ENCODE measurements at places on chromosomes 2 and 18. TPM values are rescaled to one million over a fixed set of nuclear protein-coding genes. Genes with fewer than 3 reads are reported as not detected.
A peak's percentile ranks its signal among the peaks of the same experiment; 100 is the strongest.

- H3K27me3 ChIP-seq: peaks cover 37% of the 10 kb centered on the region
- peaks cover 3% of the 10 kb centered on the region for H3K4me1 ChIP-seq
- H3K27ac ChIP-seq: no peak overlapping the region
- no peak overlapping the region for H3K4me3 ChIP-seq
- no peak for DNase-seq
- no peaks in the 10 kb centered on the region for H3K36me3 ChIP-seq
These were observed 8.9 kb downstream of the ADAM23 start for GRCh38 chr2:206452242-206452641.

DNA sequence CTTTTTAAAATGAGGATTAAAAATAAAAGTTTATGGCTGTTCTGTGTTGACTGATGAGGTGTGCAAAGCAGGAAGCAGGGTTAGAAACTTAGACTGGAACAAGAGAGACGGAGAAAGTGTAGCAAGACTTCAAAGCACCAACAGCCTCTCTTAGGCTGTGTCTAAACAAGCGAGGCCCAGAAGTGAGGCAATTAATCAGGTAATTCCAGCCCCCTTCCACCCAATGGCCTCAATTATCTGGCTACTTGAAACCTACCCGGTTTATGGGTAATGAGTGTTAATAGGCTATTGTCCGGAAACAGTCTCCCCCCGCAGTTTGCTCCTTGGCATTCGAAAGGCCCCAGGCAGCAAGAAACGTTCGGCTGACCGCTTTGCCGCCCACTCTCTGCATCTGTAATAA, 171.7 kb upstream of the MYCN start:
- H3K36me3 ChIP-seq: no peaks in the 10 kb centered on the region
- peak overlapping the region; percentile 62 for H3K27ac ChIP-seq
- no peaks in the 10 kb centered on the region for H3K27me3 ChIP-seq

DNA sequence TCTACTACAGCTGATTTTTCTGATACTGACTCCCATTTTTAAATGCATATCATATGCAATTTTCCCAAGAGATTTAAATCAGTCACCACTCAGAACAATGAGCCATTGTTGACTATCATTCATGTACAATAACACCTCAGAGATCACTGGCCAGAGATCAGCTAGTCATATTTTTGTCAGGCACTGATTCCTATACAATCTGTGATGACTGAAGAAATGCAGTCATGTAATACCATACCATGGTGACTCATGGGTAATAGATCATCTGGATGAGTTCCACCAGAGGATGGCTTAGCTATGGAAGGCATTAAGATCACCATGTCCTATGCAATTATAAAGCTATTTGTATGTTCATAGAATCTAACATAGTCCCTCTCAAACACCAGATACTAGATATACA, 285.7 kb upstream of the DCC start:
- no peak overlapping the region for H3K27ac ChIP-seq
- no peaks in the 10 kb centered on the region for H3K4me1 ChIP-seq
- DNase-seq: no peak
- H3K27me3 ChIP-seq: no peaks in the 10 kb centered on the region

GRCh38 chr18:48724442-48724841, 185.6 kb downstream of the CTIF start:
- peaks cover 23% of the 10 kb centered on the region for H3K4me1 ChIP-seq
- H3K4me3 ChIP-seq: no peak overlapping the region
- no peak overlapping the region for H3K27ac ChIP-seq

- H3K36me3 ChIP-seq: no peaks in the 10 kb centered on the region
- no peak overlapping the region for H3K4me3 ChIP-seq
- H3K27me3 ChIP-seq: no peaks in the 10 kb centered on the region
These were observed 5.5 kb upstream of the CD226 start for GRCh38 chr18:69953191-69953590.

DNA sequence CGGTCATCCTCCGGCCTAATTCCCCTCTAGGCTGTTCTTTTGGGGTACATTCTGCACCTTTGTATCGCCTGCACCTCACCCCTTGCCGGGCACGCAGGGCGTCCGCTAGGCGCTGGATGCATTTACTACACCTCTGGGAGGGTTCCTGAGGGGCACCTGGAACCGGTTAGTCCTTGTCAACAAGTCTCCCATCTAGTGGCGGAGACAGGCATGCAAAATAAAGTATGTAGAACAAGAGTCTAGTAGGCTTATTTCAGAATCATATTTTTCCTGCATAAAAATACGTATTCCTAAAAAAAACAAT, 705 bp upstream of the TEX261 start:
- DNase-seq: no peak
- peak overlapping the region; percentile 78 for H3K4me3 ChIP-seq

Gene IL18RAP
- not detected for total RNA-seq

Gene SCYGR1
- not detected for total RNA-seq

Gene AQP12B
- total RNA-seq: not detected

DNA sequence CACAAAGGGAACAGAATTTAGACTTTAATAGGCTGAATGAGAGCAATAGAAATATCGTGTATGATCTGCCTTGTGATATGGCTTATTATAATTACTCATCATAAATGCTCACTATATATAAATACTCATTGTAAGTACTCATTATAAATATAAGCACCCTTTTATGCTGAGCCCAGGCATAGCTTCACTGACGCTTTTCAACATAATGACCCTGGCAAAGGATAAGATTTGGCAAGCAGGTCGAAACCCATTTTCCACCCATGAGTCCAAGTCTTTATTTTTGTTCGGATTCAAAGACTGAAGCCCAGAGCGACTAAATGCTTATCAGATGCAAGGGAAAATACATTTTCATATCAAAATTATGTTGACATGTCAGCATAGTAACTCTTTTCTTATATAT, 500.4 kb downstream of the SLC4A3 start:
- no peak for DNase-seq
- no peak overlapping the region for H3K4me3 ChIP-seq
- H3K27me3 ChIP-seq: no peaks in the 10 kb centered on the region
- peaks cover 6% of the 10 kb centered on the region for H3K36me3 ChIP-seq
- H3K27ac ChIP-seq: peak overlapping the region; percentile 5

DNA sequence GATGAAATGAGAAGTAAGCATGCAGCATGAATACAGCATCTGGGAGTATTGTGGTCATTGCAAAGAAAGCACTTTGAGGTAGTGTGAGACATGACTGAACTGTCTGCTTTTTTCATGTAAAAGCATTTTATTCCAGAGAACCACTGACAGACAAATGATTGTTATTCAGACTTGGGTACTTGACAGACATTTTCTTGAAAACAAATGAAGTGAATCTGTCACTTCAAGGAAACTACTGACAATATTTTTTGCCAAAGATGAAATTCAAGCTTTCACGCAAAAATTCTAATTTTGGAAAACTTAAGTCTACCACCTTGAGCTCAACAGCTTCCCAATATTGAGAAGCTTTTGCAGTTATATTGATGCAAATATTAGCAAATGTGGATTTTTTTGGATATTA, 255.7 kb downstream of the ARL6IP6 start:
- no peaks in the 10 kb centered on the region for H3K4me1 ChIP-seq
- no peak overlapping the region for H3K27ac ChIP-seq
- no peak overlapping the region for H3K4me3 ChIP-seq
- peaks cover 2% of the 10 kb centered on the region for H3K36me3 ChIP-seq
- DNase-seq: no peak

GRCh38 chr2:133843551-133843950, 275.3 kb upstream of the NCKAP5 start:
- no peaks in the 10 kb centered on the region for H3K36me3 ChIP-seq
- H3K4me3 ChIP-seq: no peak overlapping the region
- no peak overlapping the region for H3K27ac ChIP-seq
- H3K4me1 ChIP-seq: peaks cover 2% of the 10 kb centered on the region

Gene CBLN2
- total RNA-seq: not detected

GRCh38 chr2:74767618-74768017, 66.3 kb upstream of the HK2 start:
- H3K4me3 ChIP-seq: no peak overlapping the region
- DNase-seq: no peak
- peak overlapping the region; percentile 32 for H3K27ac ChIP-seq
- peaks cover 28% of the 10 kb centered on the region for H3K4me1 ChIP-seq
- no peaks in the 10 kb centered on the region for H3K27me3 ChIP-seq

- DNase-seq: no peak
- H3K27ac ChIP-seq: no peak overlapping the region
- H3K4me3 ChIP-seq: no peak overlapping the region
- no peaks in the 10 kb centered on the region for H3K4me1 ChIP-seq
These were observed 13.7 kb upstream of the TET3 start for GRCh38 chr2:73970850-73971471.

GRCh38 chr18:7941533-7941932, 374.4 kb downstream of the PTPRM start:
- DNase-seq: no peak
- H3K27ac ChIP-seq: no peak overlapping the region
- no peak overlapping the region for H3K4me3 ChIP-seq
- peaks cover 11% of the 10 kb centered on the region for H3K4me1 ChIP-seq
- H3K27me3 ChIP-seq: no peaks in the 10 kb centered on the region

DNA sequence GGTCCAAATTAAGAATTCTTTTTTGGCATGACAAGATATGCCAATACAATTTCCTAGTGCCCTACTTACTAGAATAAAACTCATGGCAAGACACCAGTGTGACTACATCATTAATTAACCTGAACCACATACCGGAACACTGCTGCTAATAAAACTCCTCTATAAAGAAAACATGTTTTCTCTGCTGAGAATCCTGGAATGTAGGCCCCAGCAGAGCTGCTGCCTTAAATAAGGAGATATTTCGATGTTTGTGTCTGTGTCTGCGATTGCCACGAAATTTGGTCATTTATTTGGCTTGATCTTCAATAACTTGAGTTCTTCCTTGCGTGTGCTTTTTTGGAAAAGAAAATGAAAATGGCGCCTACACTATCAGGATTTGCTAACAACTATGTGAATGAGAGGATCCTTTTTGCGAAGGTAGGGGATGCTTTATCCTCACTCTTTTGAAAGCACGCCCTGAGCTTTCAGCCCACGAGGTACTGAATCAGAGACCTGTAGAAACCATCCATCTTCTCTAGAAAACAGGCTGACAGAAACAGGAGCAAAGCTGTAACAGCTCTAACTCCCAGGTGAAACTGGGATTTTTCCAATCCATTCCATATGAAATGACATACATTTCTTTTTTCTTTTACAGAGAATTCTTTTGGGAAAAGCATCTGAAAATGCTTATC, 27.0 kb downstream of the KLF7 start:
- no peaks in the 10 kb centered on the region for H3K36me3 ChIP-seq
- no peak overlapping the region for H3K4me3 ChIP-seq
- DNase-seq: no peak
- H3K27me3 ChIP-seq: no peaks in the 10 kb centered on the region
- peaks cover 49% of the 10 kb centered on the region for H3K4me1 ChIP-seq
- H3K27ac ChIP-seq: peak overlapping the region; percentile 3

Gene MC5R
- not detected for total RNA-seq
